Activated CD8-positive, alpha-beta memory T cell treated with anti-CD3 and anti-CD28 coated beads, Interleukin-2, amount 10 ng/mL, durations not matched to agents 7 days and 5 days (primary cell): ENCODE measurements at places on chromosomes 2 and 18. TPM values are rescaled to one million over a fixed set of nuclear protein-coding genes. Genes with fewer than 3 reads are reported as not detected.
A peak's percentile ranks its signal among the peaks of the same experiment; 100 is the strongest.

DNA sequence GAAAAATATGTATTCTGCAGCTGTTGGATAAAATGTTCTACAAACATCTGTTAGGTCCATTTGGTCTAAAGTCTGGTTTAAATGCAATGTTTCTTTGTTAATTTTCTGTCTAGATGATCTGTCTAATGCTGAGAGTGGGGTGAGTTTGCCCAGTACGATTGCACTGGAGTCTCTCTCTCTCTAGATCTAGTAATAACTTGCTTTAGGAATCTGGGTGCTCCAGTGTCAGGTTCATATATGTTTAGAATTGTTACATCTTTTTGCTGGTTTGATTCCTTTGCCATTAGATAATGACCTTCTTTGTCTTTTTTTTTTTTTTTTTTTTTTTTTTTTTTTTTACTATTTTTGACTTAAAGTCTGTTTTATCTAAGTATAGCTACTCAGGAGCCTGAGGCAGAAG, 10.4 kb downstream of the GCC2 start:
- H3K27ac ChIP-seq, result no peak overlapping the region
- H3K4me3 ChIP-seq, result no peak overlapping the region
- H3K27me3 ChIP-seq, result no peaks in the 10 kb centered on the region
- peaks cover 84% of the 10 kb centered on the region for H3K36me3 ChIP-seq
- H3K4me1 ChIP-seq, result peaks cover 18% of the 10 kb centered on the region

DNA sequence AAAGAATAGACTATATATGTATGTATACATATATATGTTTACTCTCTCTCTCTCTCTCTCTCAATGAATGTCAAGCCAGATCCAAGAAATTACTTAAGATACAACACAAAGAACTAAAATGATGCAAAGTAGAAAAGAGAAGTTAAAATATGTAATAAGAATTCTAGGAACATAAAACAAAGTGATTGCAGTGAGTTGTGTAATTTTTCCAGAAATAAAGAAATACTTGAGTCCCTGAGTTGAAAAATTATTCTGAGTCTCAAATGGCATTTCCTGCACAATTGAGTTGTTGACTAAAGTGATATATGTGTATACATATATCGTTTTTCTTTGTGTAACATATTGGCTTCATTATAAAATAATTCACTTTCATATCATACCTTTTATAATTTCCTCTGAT, 262.4 kb downstream of the INSIG2 start:
- H3K27ac ChIP-seq, result no peak overlapping the region
- DNase-seq, result no peak
- no peak overlapping the region for H3K4me3 ChIP-seq

GRCh38 chr2:71317060-71317459, 14.5 kb upstream of the ZNF638 start:
- H3K4me1 ChIP-seq, result no peaks in the 10 kb centered on the region
- no peak overlapping the region for H3K27ac ChIP-seq
- H3K36me3 ChIP-seq, result peaks cover 12% of the 10 kb centered on the region
- peaks cover 21% of the 10 kb centered on the region for H3K27me3 ChIP-seq

GRCh38 chr2:167480232-167480985, 592.1 kb downstream of the XIRP2 start:
- no peaks in the 10 kb centered on the region for H3K36me3 ChIP-seq
- DNase-seq, result no peak
- no peak overlapping the region for H3K4me3 ChIP-seq
- no peaks in the 10 kb centered on the region for H3K4me1 ChIP-seq

- H3K27me3 ChIP-seq, result peaks cover 13% of the 10 kb centered on the region
- H3K27ac ChIP-seq, result no peak overlapping the region
- no peak overlapping the region for H3K4me3 ChIP-seq
- no peaks in the 10 kb centered on the region for H3K4me1 ChIP-seq
- no peak for DNase-seq
Observed at GRCh38 chr2:65583061-65583460, 150.7 kb upstream of the SPRED2 start.

GRCh38 chr2:191463790-191464189, 214.1 kb upstream of the NABP1 start:
- peaks cover 8% of the 10 kb centered on the region for H3K27me3 ChIP-seq
- no peaks in the 10 kb centered on the region for H3K36me3 ChIP-seq
- no peaks in the 10 kb centered on the region for H3K4me1 ChIP-seq
- no peak for DNase-seq
- no peak overlapping the region for H3K4me3 ChIP-seq

DNA sequence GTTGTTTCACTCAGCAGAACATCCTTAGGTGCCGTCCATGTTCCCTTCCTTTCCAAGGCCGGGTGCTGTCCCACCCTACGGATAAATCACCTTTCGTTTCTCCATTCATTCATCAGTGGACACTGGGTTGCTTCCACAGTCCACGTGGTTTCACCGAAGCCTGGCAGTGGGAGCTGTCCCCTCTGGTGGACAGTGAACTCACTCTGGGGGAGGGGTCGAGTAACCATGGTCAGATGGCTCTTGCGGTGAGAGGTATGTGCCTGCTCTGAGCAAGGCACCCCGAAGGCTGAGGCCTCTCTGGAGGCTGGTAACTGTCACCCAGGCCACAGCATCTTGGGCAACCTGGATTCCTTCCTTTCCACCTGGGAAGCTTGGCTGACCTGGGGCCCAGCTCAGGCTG, 61.5 kb upstream of the TWIST2 start:
- no peak for DNase-seq
- H3K4me1 ChIP-seq, result no peaks in the 10 kb centered on the region
- no peak overlapping the region for H3K27ac ChIP-seq

GRCh38 chr2:10654069-10654468, 35.7 kb downstream of the NOL10 start:
- peaks cover 51% of the 10 kb centered on the region for H3K36me3 ChIP-seq
- peak overlapping the region; percentile 69 for H3K27ac ChIP-seq
- peaks cover 60% of the 10 kb centered on the region for H3K4me1 ChIP-seq
- H3K4me3 ChIP-seq, result no peak overlapping the region
- peak; percentile 84 for DNase-seq

DPY30 gene
- total RNA-seq, result 69.9 TPM

CASP10 gene
- 37.4 TPM for total RNA-seq

TUBA3E gene
- not detected for total RNA-seq

SETBP1 gene
- total RNA-seq, result 30.3 TPM
